ENCODE measurements at places on chromosomes 3 and 15.

DNA sequence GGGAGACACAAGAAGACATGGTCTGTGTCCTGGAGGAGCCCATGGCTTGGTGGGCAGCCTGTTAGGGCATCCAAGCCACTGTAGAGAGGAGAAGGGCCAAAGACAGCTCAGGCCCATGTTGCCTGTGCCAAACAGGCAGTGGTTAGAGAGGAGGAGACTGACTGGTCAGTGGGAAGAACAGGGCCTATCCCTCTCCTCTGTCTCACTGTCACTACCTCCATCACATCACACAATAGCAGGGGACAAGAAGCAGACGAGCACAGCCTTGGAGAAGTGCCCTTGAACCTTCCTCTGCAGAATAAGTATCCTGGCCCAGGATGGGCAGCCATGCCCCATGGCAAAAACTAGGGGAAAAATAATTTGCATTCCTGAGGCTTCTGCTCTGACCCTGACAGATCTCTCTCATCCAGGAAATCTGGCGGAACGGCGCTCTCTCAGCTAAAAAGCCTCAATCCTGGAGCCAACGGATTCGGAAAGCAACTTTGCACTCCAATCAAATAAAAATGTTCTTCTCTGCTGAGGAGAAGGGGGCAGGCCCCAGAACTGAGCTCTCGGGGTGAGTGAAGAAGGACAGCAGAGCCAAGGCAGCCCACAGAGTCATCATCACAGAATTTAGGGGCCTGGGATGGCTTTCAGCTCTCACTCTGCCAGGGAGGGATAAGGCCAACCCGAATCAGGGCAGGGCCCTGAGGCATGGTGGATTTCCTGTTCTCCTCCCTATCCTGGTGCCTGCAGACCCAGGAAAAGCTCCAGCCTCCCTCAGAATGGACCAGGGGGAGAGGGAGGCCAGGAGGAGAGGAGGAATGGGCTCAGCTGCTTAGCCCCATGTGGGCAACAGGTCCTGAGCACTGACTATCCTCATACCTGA lies 1.6 kb downstream of the SHF start:
- DNase-seq: no peak

DNA sequence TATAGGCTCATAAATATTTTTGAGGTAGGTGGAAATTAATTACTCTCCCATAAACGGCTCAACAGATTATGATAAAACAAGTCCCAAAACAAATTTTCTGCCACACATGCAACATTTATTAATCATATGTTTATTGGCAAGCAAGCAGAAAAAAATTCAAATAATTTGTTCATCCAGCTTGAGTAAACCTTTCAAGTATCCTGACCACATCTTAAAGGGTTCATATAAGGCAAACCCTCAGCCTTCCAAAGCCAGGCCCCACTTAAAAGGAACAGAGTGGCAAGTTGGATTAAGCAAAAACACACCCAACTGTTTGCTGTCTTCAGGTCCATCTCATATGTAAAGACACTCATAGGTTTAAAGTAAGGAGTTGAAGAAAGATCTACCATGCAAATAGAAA lies 1042.3 kb downstream of the DIPK2A start:
- DNase-seq: no peak

GRCh38 chr3:106826791-106827311 lies 550.4 kb upstream of the CCDC54 start:
- DNase-seq: no peak

DNA sequence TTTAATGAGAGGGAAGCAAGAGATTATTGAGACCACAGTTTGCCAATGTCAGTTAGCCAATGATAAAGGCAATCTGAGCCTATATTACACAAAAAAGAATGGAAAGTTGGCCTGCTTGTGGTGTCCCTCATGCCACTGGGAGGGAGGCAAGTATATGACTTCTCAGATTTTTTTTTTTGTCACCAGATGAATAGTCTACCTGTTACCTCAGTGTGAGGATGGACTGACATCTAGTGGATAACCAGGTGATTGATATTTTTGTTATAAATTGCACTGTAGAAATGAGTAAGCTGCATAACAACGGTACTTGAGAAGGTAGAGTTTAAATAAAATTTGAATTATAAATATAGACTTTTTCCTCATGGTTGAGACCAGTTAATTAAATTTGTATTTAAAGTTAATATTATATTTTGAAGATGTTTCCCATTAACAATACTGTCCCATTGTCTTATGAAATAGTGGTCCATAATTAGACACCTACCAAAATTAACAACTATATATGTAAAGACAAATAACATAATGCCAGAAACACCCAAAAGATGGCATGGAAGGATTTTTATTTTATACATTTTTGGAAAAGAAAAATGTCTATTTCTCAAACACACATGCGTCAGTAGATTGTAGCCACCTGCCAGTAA lies 237.8 kb upstream of the GADL1 start:
- no peak for DNase-seq

GRCh38 chr3:13045241-13045903 lies 27.9 kb downstream of the IQSEC1 start:
- no peak for DNase-seq

GRCh38 chr3:5485427-5485826 lies 297.9 kb downstream of the EDEM1 start:
- DNase-seq: no peak

GRCh38 chr3:46281551-46281950 lies 39.3 kb downstream of the CCR3 start:
- no peak for DNase-seq
